ENCODE measurements at places on chromosomes 3 and 15.

GRCh38 chr15:101804375-101804774 lies 1.1 kb downstream of the OR4F6 start:
- no peak for DNase-seq

DNA sequence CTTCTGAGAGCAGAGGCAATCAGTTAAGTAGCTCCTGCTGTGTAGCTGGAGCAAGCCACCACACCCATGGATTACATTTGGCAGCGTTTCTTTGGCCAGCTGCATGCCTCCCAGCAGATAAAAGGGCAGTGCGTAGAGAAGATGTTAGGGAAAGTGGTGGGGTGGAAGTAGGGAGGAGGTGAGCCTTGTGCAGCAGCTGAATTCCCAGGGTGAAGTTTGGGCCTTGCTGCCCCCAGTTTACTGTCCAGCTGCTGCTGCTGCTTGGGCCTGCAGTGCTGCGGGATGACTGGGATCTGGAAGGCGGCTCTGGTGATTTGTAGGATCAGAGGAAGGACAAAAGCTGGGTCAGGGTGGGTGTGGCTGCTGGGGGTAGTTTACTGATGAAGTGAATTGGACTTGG lies 318.7 kb upstream of the C2CD4B start:
- no peak for DNase-seq

DNA sequence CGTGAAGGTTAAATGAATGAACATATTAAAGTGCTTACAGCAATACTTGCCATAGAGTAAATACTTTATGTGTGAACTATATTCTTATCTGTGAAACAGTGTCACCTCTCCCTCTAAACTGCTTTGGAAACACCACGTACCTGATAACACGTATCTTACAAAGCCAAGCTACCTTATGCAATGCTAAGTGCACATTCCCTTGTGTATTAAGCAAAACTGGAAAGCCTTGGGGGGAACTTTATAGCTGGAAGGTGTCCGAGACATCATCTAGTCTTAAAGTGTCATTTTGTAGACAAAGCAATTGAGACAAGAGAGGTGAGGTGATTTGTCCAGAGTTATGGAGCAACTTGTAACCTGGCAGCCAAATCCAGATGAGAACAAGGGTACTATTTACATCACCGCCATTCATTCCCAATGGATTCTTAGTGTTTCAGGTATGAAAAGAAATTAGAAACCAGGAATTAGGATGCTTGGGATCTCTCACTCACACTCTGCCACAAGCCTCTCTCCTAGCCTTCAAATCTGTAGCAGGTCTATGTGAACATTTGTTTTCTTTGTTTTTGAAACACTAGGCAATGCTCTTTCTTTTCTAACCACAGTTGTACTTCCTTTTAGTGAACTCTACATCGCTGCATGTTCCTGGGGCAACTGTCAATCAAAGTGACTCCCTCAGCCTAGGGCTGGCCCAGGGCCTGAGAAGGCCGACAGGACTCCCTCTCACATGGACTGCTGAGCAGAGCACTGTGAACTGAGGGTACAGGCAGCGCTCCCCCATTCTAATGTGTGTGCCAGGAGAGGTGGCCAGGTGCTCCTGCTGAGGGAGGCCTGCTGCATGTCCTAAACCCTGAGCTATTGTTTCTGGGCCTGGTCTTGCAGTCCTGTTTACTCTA lies 13.9 kb upstream of the MGLL start:
- no peak for DNase-seq

- peak; percentile 61 for DNase-seq
Measured at GRCh38 chr3:43691120-43691995, 620 bp downstream of the ABHD5 start.

GRCh38 chr3:188279502-188280335 lies 125.8 kb downstream of the LPP start:
- no peak for DNase-seq

GRCh38 chr3:167973901-167974300 lies 121.8 kb downstream of the GOLIM4 start:
- no peak for DNase-seq

- no peak for DNase-seq
Measured at GRCh38 chr3:98843266-98843959, 58.1 kb downstream of the DCBLD2 start.

DNA sequence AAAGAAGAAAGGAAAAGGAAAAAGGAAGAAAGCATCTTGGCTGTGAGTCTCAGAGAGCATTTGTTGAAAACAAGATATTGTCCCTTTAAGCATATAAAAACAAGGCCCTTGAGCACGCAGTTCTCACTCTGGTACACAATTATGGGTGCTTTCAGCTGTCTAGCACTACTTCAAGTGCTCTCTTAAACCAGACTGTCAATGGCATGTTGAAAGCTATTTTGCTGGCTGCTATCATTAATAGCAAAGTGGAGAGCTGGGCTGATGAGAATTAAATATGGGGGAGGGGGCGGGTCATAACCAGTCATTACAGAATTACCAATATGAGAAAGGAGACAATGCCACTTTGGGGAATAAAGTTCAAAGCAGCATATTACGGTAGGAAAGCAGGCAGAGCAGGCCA lies 9.3 kb downstream of the TLE3 start:
- no peak for DNase-seq

GRCh38 chr3:16896820-16897219 lies 12.1 kb downstream of the PLCL2 start:
- no peak for DNase-seq

GRCh38 chr3:178588628-178589027 lies 52.4 kb downstream of the KCNMB2 start:
- no peak for DNase-seq

- no peak for DNase-seq
Measured at GRCh38 chr15:80550908-80551260, 144.2 kb upstream of the ABHD17C start.

DNA sequence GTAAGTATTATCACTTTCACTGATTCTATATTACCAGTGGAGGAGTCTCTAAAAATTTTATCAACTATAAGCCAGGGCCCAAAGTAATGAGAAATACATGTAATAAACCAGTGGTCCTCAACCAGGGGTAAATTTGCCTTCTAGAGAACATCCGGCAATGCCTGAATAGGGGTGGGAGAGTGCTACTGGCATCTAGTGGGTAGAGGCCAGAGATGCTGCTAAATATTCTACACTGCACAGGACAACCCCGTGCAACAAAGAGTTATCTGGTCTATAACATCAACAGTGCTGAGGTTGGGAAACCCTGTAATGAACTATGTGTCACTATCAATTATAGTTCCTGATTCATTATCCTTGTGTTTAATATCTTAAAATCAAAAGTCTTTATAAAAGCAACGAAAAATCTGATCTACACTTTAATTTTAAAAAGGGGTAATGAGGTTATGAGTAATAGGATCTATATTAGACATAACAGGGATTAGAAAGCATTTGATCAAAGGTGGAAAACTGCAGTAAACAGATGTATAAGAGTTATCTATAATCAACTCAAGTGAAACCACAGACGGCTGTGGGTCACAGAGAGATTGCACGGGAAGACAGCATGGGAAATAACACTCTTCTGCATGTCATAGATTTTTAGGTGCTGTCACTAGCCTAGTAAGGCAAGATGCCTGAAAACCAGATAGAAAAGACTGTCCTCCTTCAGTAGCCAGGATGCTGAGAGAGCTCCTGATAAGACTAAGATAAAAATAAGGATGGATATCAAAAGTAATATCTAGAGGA lies 2.0 kb downstream of the LYSMD2 start:
- DNase-seq, result no peak

GRCh38 chr3:182136008-182136910 lies 424.5 kb downstream of the SOX2 start:
- DNase-seq, result no peak

DNA sequence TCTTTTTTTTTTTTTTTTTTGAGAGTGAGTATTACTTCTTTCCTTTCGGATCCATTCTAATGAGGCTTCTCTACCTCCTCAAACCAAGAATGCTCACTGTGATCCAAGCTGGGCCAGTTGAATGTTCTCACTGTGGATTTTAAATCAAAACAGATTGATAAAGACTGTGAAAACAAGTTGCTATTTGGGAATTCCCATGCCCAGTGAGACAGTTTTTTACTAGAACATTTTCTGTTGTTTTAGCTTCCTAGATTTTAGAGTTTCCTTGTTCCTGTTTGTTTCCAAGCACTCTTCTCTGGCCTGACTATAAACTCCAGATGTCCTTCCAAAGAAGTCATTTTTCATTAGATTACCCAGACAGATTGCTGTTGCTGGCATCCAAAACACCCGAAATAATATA lies 60.1 kb upstream of the GALNT15 start:
- no peak for DNase-seq

DNA sequence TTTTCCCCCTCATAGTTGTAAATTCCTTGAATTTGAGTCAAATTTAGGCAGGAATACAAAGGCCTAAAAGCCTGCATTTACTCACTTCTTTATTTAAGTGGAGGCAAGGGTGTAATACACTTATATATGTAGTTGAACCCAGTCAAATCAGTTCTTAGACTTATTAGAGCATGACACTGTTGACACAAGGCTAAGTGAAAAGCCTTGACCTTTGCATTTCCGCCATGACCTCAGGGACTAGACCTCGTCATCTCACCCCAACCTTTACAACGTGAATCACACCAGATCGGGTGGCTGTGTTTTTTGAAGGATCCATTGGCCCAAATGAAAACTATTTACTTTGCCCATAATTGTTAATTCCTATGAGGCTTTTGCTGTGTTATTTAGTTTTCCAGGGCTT lies 774.4 kb downstream of the ROBO1 start:
- no peak for DNase-seq

GRCh38 chr3:148642616-148643015 lies 55.1 kb upstream of the AGTR1 start:
- DNase-seq, result no peak

- DNase-seq, result no peak
Measured at GRCh38 chr3:69938061-69938460, 61.5 kb upstream of the SAMMSON start.

- DNase-seq, result no peak
Measured at GRCh38 chr15:65979837-65980236, 110.5 kb downstream of the RAB11A start.

GRCh38 chr3:178420033-178420432 lies 116.2 kb upstream of the KCNMB2 start:
- DNase-seq, result no peak

- DNase-seq, result no peak
Measured at GRCh38 chr3:183158551-183159006, 4.0 kb downstream of the LAMP3 start.

DNA sequence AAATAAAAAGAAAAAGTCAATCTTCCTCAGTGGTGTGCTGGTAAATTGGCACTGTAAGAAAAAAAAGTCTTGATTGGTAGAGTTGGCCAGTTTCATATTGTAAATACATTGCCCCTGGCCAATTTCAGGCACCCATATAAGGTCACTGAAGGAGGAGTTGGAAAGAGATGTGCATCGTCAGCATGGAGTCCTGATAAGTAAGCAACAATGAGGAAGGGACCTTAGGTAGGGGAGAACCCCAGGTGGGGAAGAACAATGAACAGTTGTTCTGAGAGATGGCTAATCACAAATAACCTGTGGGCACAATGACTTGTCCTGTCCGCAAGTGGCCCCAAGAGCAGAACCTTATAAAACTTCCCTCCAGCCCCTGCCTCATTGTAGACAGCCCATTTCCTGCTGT lies 8.6 kb upstream of the CYP8B1 start:
- DNase-seq, result no peak

GRCh38 chr15:85174521-85174920 lies 192.9 kb downstream of the PDE8A start:
- DNase-seq, result no peak

- no peak for DNase-seq
Measured at GRCh38 chr3:156825795-156826143, 384 bp upstream of the LEKR1 start.

DNA sequence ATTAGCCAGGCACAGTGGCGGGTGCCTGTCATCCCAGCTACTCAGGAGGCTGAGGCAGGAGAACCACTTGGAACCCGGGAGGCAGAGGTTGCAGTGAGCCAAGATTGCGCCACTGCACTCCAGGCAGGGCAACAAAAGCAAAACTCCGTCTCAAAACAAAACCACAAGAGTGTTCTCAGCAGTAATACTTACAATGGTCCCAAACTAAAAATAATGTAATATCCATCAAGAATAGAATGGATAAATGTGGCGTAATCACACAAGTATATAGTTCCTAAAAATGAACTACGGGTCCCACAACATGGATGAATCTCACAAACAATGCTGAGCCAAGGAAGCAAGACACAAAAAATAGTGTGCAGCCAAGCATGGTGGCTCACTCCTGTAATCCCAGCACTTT lies 39.2 kb downstream of the STAG1 start:
- no peak for DNase-seq

DNA sequence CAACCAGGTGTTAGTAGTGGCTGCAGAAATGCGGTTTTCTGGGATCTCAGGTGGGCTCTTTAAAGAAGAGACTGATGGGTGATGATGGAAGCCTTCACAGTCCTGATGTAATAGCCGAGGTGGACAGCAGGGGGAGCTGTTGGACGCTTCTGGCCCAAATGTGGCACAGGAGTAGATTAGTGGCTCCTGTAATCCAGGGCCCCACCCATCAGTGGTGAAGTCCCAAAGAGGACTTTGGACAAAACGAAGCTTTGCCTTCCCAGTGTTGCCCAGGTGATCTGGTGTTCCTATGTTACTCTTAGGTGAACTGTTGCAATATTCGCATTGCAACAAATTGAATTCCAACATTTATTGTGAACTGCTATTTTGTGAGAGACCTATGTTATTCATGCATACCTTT lies 31.8 kb upstream of the MYZAP start:
- peak; percentile 35 for DNase-seq

All from hypothalamus (tissue), 51 donors.